ENCODE measurements at places on chromosomes 4 and X.

DNA sequence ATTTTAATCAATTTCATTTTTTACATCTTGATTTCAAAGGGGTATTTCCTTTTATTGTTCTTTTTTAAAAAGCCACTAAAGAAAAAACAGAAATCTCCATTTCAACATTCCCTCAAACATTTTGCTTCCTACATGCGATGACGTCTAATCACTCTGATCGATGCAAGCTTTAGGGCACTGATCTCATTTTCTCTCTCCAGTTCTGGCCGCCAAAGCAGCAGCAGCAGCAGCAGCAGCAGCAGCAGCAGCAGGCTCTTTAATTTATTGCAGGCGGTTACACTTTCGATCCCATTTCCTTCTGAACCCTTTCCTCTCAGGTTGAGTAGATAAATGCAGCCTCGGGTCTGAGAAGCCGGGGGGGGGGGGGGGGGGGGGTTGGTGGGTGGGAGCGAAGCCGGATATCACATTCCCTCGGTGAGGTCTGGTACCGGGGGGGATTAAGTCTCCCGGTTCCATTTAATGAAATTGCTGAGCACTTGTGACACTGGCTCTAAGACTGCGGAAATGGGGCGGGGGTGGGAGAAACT, 3.4 kb upstream of the PCDH7 start:
- no peak for DNase-seq

GRCh38 chr4:141037446-141037845, 95.8 kb downstream of the RNF150 start:
- DNase-seq = no peak

DNA sequence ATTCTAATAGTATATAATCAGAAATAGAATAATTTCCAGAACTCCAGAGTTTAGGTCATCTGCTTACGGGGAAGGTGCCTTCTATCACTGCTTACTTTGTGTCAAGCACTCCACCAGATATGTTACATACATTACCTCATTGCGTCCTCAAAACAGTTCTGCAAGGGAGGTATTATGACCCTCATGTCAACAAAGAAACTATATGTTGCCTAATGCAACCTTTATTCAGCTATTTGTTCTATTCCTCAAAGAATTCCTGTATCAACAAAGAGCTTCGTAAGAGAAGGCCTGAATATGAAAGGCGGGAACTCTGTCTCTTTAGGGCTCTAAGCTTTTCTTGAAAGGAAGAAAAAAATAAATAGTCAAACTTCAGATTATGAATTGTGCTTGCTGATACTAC, 114.7 kb downstream of the PDLIM5 start:
- no peak for DNase-seq

GRCh38 chr4:73585345-73585744, 34.9 kb downstream of the RASSF6 start:
- no peak for DNase-seq
